HT1080 (cell line): ENCODE measurements at places on chromosomes 13 and 19. TPM values are rescaled to one million over a fixed set of nuclear protein-coding genes. Genes with fewer than 3 reads are reported as not detected.

Gene ZFP14
- total RNA-seq, result 0.98 and 1.3 TPM in 2 replicates

Gene IL17D
- total RNA-seq, result 1.7 and 1.8 TPM in 2 replicates

Gene CATSPERD
- 0.20 TPM in 1 of 2 replicates, not detected in the other for total RNA-seq

Gene DIAPH3
- total RNA-seq, result 11.8 and 13.1 TPM in 2 replicates

Gene OR7C1
- not detected in 2 replicates for total RNA-seq

Gene PSG6
- total RNA-seq, result not detected in 2 replicates

Gene RFPL4AL1
- not detected in 2 replicates for total RNA-seq

Gene CYP2A7
- not detected in 2 replicates for total RNA-seq

Gene CALR3
- total RNA-seq, result not detected in 2 replicates
